ENCODE measurements at places on chromosomes 2 and 18.

DNA sequence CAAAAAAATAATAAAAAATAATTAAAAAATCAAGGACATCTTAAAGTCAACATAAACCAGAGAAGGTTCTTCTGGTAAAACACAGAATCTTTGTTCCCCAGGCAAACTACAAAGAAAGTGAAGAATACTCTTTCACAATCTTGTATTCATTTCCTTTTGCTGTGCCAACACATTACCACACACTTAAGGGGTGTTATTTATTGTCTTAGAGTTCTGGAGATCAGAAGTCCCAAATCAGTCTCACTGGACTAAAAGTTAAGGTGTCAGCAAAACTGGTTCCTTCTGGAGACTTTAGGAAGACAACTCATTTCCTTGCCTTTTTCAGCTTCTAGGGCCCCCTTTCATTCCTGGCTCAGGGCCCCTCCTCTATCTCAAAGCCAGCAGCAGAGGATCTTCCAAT lies 12.2 kb upstream of the CAB39 start:
- no peak for DNase-seq

DNA sequence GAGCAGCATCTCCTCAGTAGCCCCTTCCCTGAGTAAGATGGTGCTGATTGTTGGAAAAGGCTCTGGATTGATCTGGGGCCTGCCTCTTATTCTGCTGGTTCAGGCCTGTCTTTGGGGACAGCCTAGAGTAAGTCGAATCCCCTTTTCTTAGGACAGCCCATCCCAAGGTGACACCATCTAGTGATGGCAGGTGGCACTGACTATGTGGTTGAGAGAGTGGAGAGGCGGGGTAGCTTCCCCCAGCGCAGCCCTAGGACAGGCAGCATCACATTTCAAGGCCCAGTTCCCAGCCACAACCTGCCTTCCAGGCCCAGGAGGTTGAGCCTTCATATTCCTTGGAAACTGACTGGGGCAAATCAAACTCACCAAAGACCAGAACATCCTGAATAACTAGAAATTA lies 69.1 kb upstream of the B3GNT7 start:
- DNase-seq: no peak

DNA sequence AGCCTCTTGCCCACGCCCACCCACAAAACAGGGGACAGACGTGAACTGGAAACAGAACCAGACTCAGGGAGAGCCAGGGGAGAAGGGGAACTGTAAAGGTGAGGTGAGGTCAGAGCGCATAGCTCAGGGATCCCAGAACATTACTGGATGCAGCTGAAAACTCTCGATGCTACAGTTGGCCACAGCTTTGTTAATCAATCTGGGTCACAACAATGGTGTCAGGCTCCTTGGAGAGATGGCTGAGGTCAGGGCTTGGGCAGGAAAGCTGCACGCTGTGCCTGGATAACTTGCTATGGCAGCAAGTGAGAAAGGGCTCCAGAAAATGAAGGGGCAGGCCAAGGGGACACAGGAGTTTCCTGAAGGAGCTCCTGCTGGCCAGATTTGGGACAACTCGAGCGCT lies 263.3 kb downstream of the TFCP2L1 start:
- no peak for DNase-seq

GRCh38 chr2:207483477-207483876 lies 46.3 kb upstream of the CREB1 start:
- no peak for DNase-seq

GRCh38 chr2:163610817-163611556 lies 124.8 kb downstream of the FIGN start:
- DNase-seq: no peak

GRCh38 chr2:119175517-119175916 lies 17.0 kb upstream of the C1QL2 start:
- DNase-seq: no peak

DNA sequence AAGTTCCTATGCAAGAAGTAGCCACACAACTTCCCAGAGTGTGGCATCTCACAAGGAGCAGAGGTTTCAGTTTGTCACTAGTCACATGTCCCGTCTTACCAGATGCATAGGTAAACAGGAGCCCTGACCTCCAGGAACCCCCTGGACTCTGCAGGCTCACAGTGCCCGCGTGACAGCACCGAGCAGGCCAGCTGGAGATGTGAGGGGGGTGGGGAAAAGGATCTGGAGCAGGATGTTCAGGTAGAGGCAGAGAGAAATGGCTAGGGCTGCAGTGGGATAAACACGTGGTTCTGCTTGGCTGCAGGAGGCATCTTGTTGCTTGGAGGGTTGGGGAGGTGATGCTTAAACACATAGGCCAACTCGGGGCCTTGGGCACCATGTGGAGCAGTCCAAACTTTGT lies 54.2 kb downstream of the IMPA2 start:
- DNase-seq: no peak

- DNase-seq: no peak
These were observed 225.1 kb downstream of the CMPK2 start for GRCh38 chr2:6640621-6641015.

DNA sequence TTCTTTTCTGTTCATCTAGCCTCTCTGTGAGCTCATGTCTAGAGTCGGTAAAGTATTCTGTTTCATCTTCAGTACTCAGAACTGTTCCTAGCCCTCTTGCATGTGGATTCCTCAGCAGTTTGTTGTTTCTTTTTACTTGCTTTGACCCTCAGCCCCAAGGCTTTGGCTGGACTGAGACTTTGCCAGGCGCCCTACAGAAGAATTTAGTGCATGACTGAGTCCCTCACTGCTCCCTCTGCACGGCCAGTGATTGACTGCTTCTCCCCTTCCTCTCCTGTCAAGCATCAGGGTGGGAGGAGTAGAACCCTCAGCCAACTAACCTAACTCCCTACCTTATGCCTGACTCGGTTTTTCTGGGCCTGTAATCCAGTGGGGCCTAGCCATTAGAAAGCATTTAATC lies 109.8 kb downstream of the ESCO1 start:
- DNase-seq: no peak

DNA sequence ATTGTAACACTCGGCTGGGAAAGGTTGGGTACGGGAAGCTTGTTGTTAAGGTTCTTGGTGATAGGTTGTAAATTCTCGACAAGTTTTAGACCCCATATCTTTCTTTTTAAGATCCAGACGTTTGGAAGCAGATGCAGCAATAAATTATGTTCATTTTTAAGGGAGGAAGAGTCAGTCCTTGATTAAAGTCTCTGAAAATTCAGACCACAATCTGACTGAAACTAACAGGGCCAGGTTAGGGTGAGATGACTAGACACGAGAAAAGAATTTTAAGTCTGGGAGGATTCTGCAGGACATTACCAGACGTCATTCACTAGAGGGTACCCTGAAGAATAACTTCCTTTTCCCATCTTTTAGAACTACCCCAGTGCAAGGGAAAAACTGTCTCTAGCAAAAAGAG lies 16.1 kb downstream of the WIPF1 start:
- DNase-seq: no peak
